Nasal cavity respiratory epithelium epithelial cell of viscerocranial mucosa (primary cell): ENCODE measurements at places on chromosomes 5 and 9. TPM values are rescaled to one million over a fixed set of nuclear protein-coding genes. Genes with fewer than 3 reads are reported as not detected.

Gene TOR4A
- total RNA-seq = 14.7 and 34.9 TPM in 2 replicates

Gene BAAT
- total RNA-seq = under 0.01 and 0.07 TPM in 2 replicates

Gene ERP44
- total RNA-seq = 12.0 and 19.2 TPM in 2 replicates

Gene AGXT2
- total RNA-seq = not detected in 2 replicates

Gene RNF183
- total RNA-seq = 0.50 TPM in 1 of 2 replicates, not detected in the other

Gene LMX1B
- total RNA-seq = under 0.01 and 0.14 TPM in 2 replicates

Gene POU5F2
- total RNA-seq = 0.34 and 1.7 TPM in 2 replicates

Gene NDFIP1
- total RNA-seq = 46.8 and 65.0 TPM in 2 replicates

Gene PTPRD
- total RNA-seq = 3.2 and 3.8 TPM in 2 replicates

Gene DEPDC1B
- 1.3 and 2.7 TPM in 2 replicates for total RNA-seq

Gene SLC6A18
- not detected in 2 replicates for total RNA-seq

Gene LCN1
- total RNA-seq = not detected in 2 replicates

Gene FBN2
- total RNA-seq = 50.4 and 182 TPM in 2 replicates

Gene BARHL1
- not detected in 2 replicates for total RNA-seq

Gene CDKN2B-AS1
- 1.0 and 1.9 TPM in 2 replicates for total RNA-seq

Gene CDH9
- not detected in 2 replicates for total RNA-seq

Gene HAVCR1
- not detected in 2 replicates for total RNA-seq

Gene CCDC152
- total RNA-seq = 0.21 and 0.68 TPM in 2 replicates

Gene C1QTNF2
- total RNA-seq = 0.07 TPM in 1 of 2 replicates, not detected in the other

Gene GNA14
- total RNA-seq = not detected in 2 replicates

Gene WNT8A
- not detected in 2 replicates for total RNA-seq

Gene CDX1
- not detected in 2 replicates for total RNA-seq

Gene FOXD4L3
- total RNA-seq = under 0.01 and 0.21 TPM in 2 replicates

Gene JADE2
- total RNA-seq = 17.8 and 38.4 TPM in 2 replicates

Gene OCLN
- total RNA-seq = 67.5 and 148 TPM in 2 replicates

Gene SHOC1
- total RNA-seq = under 0.01 and 0.07 TPM in 2 replicates

Gene SLC45A2
- 0.14 TPM in 1 of 2 replicates, not detected in the other for total RNA-seq

Gene DMRT3
- total RNA-seq = not detected in 2 replicates
